ENCODE measurements at places on chromosomes 12 and 14.

- DNase-seq = no peak
Observed at GRCh38 chr12:111033281-111034082, 113.1 kb upstream of the MYL2 start.

DNA sequence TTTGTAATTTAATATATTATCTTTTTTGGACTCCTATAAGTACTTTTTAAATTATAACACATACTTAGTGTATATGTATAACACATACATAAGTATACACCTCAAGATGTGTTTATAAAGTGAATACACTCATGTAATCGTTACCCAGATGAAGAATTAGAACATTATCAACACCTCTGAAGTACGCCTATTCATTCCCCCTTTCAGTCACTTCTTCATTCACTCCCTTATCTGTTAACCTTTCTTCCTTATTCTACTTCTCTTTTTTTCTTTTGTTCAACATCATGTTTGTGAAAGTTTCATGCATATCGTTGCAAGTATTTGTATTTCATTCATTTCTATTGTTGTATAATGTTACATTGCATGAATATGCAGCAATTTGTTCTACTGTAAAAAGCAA, 98.5 kb downstream of the ARID2 start:
- no peak for DNase-seq

GRCh38 chr12:84874125-84874824, 38.3 kb downstream of the SLC6A15 start:
- DNase-seq = no peak

DNA sequence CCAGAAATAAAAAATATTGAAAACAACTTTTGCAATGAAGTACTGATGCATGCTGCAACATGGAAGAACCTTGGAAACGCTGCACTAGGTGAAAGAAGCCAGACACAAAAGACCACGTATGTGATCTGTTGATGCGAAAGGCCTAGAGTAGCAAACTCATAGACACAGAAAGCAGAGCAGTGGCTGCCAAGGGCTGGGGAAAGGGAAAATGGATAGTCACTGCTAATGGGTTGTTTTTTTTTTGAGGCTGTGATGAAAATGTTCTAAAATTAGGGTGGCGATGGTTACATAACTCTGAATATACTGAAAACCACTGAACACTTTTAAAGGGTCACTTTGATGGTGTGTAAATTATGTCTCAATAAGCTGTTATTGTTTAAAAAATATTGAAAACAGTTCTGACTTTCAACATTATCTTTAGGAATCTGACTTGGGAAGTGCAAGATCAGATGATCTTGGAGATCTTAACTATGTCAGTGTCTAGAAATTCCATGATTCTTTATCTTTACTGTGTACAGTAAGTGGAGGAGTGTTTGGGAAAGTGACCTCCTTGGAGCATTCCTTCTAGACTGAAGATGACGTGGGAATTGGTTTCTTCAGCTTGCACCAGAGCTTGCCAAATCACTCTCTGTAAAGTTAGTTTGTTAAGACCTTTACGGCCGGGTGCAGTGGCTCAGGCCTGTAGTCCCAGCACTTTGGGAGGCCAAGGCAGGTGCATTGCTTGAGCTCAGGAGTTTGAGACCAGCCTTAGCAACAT, 12.4 kb downstream of the MLXIP start:
- no peak for DNase-seq

DNA sequence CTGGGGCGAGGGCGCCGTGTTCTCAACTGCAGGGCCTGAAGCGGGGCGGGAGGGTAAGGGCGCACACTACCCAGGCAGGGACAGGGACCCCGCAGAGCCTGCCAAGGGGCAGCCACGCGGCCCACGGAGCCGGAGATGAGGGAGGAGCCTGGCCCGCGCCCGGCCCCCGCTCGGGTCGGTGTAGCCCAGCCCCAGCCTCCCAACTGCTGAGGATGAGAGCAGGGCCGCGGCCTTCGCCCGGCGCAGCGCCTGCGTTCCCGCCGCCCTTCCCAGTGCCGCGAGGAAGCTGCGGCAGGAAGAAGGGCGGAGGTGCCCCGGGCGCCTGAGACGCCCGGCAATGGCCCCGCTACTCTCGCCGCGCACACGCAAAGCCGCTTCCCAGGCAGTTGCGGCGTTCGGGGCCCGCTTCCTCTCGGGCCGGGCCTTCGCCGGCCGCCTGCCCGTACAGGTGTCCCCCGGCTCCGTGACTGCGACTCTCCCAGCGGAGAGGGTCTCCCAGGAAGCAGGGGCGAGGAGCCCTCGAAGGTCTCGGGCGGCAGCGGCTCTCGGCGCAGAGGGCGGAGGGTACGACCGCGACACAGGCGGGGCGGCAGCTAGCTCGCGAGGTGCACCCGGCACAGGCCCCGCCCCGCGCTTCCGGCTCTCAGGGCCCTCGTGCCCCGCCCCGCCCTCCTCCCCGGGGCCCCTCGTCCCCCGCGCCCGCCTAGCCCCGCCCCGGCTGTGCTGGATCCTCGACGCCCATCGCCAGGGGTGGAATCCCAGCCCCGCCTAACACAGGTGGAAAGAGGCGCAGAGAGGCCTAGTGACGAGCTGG, 24.8 kb upstream of the YY1 start:
- peak; percentile 87 for DNase-seq

DNA sequence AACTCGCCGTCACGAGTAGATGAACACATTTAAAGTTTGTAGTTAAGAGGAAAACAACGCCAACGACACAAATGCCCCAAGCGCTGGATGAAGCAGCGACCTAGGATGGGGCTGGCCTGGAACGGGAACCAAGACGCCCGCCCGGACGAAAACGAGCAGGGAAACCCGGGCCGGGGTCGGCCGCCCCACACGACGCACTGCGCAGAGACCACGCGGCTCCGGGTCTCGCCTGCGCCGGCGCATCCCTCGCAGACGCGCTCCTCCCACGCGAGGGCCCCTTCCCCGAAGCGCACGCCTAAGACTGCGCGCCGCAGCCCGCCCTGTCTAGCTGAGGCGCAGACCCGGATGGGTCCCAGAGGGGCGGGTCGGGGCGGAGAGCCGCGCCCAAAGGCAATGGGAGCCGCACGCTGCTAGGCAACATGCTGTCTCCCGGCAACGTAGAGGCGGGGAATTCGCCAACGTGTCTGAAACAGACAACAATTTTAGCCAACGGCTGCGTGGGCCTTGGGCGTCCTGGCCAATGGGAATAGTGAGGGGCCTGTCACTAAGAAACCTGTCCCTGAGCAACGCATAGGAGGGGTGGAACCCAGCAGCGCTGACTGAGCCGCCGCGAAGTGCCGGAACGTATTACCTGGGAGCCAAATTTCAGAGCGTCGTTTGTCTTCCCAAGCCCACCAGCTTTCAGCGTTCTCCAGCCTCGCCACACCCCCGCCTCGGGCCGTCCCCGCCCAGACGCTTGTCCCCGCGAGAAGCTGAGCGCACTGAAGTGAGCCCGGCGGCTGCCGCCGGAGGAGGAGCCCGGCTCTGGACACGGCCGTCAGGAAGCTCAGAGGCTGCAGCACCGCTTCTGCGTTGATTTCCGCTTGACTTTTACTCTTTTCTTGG, 21.0 kb upstream of the CHFR start:
- peak; percentile 88 for DNase-seq

DNA sequence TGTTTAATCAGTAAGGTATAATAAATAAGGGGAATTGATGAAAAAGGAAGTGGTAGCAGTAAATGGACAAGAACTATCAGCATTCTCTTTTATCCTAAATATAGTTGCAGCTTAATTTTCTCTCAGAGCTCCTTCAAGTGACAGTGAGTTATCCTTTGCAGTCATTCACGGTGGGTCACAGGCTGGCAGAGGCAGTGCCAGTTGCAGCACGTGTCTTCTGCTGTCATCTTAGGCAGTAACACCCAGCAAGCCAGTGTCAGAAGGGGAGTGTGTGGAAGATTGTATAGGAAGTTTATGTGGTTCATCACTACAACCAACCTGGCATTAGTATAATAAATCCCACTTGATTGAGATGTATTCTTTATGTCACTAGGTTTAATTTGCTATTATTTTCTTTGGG, 170.0 kb downstream of the CCDC91 start:
- DNase-seq = no peak

GRCh38 chr12:31950492-31950891, 8.7 kb upstream of the RESF1 start:
- DNase-seq = no peak

GRCh38 chr12:76560086-76560491, 518 bp upstream of the OSBPL8 start:
- no peak for DNase-seq

- DNase-seq = no peak
Observed at GRCh38 chr12:53670971-53671370, 4.9 kb downstream of the ATP5MC2 start.

- no peak for DNase-seq
Observed at GRCh38 chr12:108282676-108283075, 56.4 kb downstream of the CMKLR1 start.

- no peak for DNase-seq
Observed at GRCh38 chr12:1481906-1482305, 112.5 kb downstream of the FBXL14 start.

- no peak for DNase-seq
Observed at GRCh38 chr14:103001226-103001625, 56.1 kb downstream of the CDC42BPB start.

DNA sequence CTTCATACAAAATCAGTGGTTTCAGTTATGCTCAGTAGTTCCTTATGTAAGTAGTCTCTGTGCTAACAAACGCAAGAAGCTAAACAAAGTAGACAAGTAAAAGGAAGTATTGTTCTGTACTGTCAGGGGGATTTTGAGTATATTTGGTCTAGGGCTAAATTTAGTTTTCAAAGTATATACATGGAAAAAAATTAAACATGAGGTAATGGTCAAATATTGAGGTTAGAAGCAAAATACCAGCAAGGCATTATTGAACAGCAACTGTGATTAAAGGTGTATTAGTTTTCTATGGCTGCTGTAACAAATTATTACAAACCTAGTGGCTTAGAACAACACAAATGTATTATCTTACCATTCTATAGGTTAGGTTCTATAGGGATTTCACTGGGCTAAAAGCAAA, 18.8 kb downstream of the GNG2 start:
- DNase-seq = no peak

DNA sequence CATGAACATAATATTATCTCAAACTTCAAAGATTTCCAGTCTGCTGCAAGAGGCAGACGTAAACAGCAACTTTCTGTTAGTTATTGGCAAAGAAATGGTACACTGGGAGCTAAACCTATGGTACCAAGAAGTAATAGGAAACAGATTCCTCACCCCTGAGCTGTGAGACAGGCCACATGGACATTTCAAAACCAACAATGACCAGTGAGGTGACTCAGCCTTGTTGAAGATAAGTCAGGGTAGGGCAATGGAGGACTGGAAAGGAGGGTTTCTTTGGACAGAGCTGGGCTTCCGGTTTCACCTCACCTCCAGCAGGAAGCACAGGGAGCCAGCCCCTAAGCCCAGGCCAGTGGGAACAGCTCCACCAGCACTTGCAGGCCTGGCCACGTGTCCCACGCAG, 1320.5 kb downstream of the AACS start:
- no peak for DNase-seq

DNA sequence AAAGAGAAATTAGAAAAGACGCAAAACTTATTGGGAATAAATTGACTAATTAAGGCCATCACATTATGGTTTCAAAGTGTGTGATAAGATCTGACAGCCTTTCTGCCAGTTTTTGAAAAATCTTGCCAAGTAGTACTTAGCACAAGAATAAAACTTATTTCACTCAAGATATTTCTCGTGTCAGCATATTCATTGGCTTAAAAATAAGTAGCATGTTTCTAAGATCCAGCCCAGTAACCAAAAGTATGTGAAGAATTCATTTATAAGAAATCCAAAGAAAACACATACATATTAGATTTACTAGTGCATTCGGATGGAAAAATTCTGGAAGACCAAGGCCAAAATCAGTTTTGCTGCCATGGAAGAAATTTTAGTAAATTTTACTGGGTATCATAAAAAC, 1135.0 kb downstream of the GALC start:
- DNase-seq = no peak

GRCh38 chr14:22658946-22659345, 14.8 kb upstream of the OR6J1 start:
- no peak for DNase-seq

- no peak for DNase-seq
Observed at GRCh38 chr12:132572106-132572505, 38.3 kb downstream of the LRCOL1 start.

DNA sequence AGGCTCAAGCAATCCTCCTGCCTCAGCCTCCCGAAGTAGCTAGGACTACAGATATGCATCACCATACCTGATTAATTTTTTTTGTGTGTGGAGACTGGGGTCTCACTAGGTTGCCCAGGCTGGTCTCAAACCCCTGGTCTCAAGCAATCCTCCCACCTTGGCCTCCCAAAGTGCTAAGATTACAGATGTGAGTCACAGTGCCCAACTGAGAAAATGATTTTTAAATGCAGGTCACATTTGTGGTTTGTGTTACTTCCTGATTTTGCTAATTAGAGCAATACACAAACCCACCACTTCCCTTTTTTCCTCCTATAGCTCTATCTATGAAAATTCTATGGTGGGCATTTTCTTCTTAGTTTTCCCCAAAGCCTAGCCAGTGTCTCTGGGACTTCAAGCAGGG, 45.5 kb upstream of the TMEM263 start:
- no peak for DNase-seq

DNA sequence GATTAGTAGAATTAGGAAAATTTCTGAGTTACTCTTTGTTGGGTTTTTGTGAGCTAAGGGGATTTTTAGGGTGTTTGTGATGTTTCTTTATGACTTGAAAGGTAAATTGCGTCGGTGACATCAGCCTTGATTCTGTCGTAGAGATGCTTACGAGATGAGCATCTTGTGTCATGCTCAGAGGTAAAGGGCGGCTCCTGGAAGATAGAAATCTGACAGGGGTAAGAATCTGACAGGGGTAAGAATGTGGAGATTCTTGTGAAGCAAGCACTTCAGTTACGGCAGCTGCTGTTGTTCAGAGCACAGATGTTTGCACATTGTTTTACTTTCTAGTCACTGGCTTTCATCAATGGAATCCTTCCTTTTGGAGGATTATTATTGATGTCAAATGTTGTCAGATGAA, 22.5 kb downstream of the EML1 start:
- no peak for DNase-seq

- no peak for DNase-seq
Observed at GRCh38 chr14:94139421-94139820, 10.0 kb upstream of the IFI27L2 start.

DNA sequence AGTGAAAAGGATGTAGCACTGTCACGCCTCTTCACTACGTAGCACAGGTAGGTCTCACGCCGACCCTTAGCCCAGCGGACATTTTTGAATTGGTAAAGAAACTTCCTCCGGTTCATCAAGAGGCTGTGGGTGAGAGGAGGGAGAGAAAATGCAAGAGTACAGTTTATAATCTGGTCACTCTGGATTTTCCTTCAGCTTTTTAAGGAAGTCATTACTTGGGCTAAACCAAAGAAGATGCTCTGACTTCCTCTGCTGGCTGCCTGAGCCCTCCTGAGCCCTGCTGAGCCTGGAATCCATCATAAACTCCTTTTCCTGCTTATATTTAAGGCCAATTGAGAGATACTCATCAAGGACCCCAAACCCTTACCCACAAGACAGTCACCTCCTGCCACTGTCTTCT, 5.8 kb downstream of the AICDA start:
- DNase-seq = no peak

DNA sequence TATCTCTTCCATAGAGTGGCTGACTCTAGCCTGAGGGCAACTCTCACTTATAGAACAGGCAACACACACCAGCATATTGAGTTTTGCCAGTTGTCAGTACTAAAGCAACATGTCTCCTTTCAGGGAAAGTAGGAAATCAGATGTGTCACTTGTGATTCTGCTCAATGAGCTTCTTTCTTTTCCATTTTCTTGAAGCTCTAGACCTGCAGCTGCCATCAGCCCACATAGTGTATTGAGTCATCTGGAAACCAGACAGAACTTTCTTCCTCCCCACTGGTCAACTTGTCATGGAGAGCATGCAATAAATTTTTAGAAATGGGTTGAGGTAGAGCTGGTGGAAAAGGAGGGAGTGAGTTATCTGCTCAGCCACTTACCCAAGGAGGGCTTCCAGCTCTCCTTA, 209.0 kb upstream of the PLEKHG7 start:
- no peak for DNase-seq
